ENCODE measurements at places on chromosomes 1 and 21.

GRCh38 chr1:65277605-65278347 lies 31.6 kb upstream of the DNAJC6 start:
- no peak for DNase-seq

GRCh38 chr1:41305576-41306363 lies 55.5 kb upstream of the FOXO6 start:
- DNase-seq = no peak

DNA sequence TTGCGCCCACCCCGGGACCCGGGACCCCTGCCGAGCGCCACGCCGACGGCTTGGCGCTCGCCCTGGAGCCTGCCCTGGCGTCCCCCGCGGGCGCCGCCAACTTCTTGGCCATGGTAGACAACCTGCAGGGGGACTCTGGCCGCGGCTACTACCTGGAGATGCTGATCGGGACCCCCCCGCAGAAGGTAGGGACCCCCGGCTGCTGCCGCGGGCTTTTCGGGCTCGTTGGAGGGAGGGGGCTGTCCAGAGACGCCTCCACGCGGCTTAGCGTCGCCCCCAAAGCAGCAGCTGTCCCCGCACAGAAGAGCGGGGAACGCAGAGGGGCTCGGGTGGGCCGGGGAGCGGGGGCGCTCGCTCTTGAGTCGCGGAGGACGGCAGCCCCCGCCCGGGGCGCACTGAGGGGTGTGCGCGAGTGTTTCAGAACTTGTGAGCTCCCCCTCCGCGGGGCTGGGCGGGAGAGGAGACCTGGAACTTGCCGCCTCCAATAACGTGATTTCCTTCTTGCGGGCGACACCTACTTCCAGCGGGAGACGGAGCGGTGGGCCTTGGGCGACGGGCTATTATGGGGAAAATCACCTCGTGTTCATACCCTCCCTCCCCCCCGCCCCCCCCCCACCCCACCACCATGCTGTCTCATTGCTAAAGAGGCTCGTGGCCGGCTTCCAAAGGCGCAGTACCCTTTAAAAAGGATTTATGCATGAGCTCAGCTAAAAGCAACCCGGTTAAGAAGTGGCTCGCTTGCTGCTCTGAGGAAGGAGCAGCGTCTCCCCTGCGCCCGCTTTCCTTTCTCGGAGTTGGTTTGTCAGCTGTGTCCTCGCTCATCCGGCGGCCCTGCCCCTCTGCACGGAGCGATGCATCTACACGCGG lies 664 bp downstream of the BACE2 start:
- peak; percentile 42 for DNase-seq

GRCh38 chr1:244968471-244968871 lies 104.1 kb upstream of the HNRNPU start:
- DNase-seq = no peak

DNA sequence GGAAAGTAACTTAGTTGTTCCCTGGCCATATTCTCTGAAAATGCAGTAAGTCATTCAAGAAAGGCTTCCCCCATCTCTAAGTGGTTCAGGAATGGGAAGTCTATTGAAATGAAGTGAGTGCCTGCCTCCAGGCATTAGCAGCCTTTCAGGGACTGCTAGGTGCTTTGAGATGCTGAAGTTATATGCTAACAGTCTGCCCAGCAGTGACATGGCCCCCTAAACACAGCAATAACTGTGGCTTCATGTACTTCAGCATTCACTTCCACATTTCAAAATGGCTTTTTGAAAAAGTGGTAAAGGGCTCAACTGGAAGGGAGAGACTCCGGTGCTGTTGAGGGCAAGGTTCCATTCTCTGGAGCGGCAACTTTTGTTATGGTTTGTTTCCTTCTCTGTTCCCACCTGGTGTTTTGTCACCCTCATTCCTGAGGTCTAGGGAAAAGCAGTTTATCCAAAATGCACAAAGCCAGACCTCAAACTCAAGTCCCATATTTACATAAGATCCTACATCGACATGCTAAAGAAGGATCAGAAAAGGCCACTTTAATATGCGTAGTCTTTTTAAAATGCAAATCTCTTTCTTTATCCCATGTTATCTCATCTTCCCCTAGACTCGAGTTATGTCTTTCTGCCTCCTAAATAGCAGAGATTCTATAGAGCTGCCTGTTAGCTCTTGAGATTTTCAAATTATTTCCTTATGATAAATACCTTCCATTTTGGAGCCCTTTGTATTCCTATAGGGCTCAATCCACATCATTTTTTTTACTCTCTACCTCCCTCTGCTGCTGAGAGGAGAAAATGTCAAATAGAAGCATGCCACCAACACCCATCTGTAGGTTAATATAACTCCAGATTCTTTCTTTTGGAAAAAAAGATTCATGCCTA lies 34.2 kb upstream of the LRRC8C start:
- no peak for DNase-seq

GRCh38 chr1:99737016-99737415 lies 29.4 kb downstream of the FRRS1 start:
- peak; percentile 20 for DNase-seq
